ENCODE measurements at places on chromosomes 1 and 21.

DNA sequence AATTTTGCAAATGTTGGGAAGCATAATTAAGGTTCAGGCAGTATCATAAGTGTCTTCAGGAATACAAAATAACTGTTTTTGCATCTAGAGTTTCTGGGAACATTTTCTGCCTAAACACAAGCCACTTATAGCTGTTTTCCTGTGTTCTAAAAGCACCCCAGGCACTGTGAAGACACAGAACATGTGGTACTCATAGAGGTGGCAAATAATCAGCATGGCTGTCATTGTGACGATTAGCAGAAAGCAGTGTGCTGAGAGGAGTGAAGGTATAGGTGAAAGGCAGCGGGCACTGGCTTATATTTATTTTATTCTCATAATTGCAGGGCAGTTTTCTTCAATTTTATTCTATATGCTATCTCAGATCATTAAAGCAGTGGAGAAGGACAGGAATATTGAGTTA lies 119.6 kb downstream of the LRRC53 start:
- no peak for DNase-seq

DNA sequence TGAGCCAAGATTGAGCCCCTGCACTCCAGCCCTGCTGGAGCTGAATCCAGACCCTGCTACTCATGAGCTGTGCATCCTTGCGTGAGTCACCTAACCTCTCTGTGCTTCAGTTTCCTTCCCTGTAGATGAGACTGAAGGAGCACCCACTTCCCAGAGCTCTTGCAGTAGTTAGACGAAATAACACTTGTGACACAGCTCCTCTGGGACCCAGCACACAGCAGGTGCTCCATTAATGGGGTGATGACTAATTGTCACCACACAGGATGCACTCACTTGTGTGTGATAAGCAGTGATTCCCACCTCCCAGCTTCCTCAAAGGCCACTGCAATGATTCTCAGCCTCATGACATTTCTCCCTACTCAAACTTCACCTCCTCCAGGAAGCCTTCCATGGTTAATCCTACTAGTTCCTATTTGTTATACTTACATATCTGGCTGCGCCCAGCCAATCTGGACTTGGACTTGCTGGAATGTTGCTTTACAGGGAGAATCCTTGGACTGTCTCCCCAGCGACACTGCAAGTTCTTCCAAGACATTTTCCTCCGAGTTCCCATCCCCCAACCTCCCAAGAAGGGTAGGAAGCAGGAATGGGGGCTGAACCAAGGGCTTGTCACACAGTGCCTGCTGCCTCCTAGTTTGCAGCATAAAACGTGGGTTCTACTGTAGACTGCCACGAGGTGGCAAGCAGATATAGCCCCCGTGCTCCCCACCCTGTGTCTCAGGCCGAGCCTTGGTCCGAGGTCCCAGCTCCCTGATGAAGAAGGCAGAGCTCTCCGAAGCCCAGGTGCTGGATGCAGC lies 17.2 kb downstream of the DRAXIN start:
- DNase-seq = no peak

- no peak for DNase-seq
Observed at GRCh38 chr21:15688809-15689208, 41.0 kb upstream of the USP25 start.

DNA sequence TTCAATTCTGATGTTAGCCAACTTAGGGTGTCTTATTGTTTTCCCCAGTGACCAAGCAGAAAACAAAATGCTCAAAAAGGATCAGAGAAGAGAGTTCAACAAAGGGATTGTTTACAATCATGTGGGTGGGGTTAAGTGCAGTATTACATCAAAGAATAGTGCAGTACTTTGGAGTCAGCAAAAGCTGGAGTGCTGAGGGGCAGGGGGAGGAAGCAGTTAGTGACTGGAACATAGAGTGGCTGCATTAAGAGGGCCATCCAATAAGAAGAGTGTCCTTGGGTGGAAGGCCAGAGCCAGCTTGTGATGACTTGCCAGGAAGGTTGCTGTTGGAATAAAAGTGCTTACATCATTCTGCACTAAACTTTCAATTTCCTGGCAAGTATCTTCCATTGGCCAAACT lies 175.5 kb downstream of the CYYR1 start:
- no peak for DNase-seq

DNA sequence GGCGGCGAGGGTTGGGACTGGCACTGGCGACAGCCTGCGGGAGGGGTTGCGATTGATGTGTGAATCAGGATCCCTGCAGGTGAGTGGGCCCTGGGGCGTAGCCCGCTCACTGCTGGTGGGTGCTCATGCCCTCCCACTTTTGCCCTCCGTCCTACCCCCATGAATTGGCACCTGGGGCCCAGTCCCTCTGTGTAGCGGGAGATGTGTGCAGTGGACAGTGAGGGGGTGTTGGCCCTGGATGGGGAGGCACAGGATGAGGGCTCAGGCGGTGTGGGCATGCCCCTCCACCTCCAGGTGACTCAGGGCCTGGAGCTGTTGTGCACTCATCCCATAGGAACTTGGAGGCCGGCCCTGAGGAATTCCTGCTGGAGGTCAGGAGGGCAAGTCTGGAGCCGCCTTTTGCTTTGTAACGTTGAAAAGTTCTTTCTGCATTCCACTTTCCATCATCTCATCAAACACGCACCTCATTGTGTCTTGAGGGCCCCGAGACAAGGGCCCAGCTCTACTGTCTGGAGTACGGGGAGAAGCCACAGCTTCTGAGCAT lies 3.0 kb downstream of the PEAR1 start:
- no peak for DNase-seq

DNA sequence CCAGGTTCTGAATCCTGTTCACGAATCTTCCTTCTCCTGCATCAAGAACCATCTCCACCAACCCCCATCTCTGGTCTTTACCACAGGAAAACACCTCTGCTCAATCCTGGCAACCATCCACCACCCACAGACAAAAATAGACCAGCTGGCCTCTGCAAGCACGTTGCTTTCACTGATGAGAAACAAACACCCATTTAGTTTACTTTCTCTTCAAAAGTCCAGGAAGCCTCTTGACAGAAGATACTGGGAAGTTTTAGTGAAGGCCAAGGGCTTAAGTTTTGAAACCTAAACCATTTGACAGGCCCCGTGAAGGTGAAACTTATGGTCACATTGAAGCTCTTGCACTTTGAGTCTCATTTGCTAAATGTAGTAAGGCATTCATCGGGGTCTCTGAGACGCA lies 122.6 kb upstream of the PPP2R5A start:
- no peak for DNase-seq

- DNase-seq = no peak
Observed at GRCh38 chr21:25878344-25878743, 143.6 kb downstream of the GABPA start.

- no peak for DNase-seq
Observed at GRCh38 chr1:201818971-201819750, 9.8 kb upstream of the IPO9 start.

DNA sequence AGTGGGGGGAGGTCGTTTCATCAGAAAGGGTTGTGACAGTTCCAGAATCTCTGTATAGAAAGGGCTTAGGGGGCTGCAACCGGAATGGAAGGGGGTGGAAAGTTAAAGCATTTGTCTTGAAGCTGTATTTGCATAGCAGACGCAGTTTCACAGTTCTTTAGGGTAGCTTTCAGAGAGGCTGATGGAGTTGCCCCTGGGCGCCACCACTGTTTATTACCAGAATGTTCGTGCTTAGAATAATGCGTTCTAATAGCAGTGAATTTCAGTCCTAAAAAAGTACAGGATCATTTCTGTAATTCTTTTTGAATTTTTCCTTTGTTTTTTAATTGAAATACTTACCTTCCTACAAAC lies 1.3 kb downstream of the EXO1 start:
- no peak for DNase-seq

DNA sequence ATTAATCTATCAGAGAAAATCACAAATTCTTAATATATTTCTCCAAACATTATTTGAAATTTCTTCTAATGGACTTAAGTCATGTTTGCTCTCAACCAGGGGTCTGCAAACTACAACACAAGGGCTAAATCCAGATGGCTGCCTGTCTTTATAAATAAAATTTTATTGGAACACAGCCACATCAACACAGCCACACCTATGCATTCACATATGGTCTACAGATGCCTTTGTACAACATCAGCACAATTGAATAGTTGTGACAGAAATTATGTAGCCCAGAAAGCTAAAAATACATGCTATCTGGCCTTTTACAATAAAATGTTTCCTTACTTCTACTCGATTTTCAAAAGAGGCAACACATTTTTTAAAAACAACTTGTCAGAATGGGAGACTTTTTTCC lies 103.9 kb downstream of the DPYD start:
- DNase-seq = no peak

DNA sequence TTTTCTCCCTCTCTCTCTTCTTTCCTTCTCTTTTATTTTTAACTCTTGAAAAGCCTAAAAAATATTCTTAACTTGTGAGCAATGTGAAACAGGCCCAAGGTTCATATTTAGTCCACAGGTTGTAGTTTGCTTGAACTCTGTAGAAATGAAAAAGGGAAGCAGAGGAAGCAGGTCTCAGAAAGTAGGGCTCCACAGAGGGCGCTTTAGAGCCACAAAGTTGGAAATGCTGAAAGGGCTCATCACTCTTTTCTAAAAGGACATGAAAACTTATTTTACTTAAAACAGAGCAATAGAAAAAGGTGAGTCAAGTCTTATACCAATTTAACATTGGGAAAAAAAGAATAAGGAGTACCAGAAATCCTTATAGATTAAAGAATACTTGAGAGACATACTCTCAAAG lies 247.0 kb downstream of the USP25 start:
- no peak for DNase-seq

- no peak for DNase-seq
Observed at GRCh38 chr1:67307251-67308060, at the start of gene IL12RB2. Gene IL12RB2, plus strand, starts transcription at chr1:67307873. Its CDS starts 12,496 bp downstream, at chr1:67320369.

- no peak for DNase-seq
Observed at GRCh38 chr1:225755671-225756319, 21.8 kb upstream of the SRP9 start.

DNA sequence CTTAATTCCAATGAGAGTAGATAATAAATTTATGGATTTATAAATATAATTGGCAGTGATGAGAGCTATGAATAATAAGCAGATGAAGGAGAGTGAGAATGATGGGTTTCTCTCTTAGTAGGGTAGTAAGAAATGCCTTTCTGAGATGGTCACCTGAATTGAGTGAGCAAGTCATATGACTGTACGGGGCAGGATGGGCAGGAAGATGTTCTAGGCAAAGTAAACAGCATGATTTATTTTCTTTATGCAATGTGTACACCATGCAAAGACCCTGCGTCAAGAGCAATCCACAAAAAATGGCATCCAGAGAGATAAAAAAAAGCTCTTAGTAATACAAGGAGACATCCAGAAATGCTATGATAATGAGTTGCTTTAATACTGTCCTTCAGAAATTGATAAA lies 409.9 kb downstream of the HLX start:
- DNase-seq = no peak

GRCh38 chr1:32639489-32640075 lies 10.8 kb downstream of the ZBTB8OS start:
- DNase-seq = no peak

GRCh38 chr1:212211371-212211770 lies 73.8 kb upstream of the PPP2R5A start:
- no peak for DNase-seq

GRCh38 chr1:201377611-201378092 lies at the start of gene TNNT2:
Gene TNNT2, minus strand, starts transcription at chr1:201377680. Its CDS starts 4,426 bp downstream, at chr1:201373254.
- DNase-seq = no peak

DNA sequence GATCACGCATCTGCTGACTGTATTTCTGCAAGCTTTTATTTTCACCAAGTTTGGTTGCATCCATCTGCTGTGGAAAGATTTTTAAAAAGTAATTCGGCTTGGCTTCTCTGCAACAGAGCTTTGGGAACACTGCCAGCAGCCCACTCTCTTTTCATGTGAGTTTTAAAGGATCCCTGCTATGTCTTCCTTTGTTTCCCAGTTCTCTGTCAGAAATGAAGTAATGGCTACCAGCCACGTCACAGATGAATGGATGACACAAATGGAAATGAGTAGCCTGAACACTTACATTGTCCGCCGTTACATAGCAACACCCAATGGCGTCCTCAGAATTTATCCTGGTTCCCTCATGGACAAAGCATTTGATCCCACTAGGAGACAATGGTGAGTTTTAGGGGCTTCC lies 80.6 kb upstream of the RAVER2 start:
- DNase-seq = peak; percentile 42

DNA sequence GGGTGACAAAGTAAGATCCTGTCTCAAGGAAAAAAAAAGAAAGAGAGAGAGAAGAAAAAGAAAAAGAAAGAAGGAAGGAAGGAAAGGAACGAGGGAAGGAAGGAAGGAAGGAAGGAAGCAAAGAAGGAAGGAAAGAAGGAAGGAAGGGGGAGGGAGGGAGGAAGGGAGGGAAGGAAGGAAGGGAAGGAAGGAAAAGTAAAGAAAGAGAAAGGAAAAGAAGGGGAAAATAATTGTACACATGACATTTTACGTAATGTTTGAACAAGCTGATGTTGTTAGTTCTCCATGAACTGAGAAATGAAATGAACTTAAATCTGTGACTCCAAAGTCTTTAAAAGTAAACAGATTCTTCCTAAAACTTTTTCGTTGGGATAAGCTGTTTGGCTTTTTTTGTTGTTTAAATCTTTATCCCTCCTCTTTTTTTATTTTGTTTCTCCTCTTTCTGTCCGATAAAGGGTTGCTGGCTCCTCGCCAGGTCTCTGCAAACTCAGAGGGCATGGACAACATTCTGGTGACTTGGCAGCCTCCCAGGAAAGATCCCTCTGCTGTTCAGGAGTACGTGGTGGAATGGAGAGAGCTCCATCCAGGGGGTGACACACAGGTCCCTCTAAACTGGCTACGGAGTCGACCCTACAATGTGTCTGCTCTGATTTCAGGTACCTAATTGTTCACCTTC lies 59.8 kb downstream of the IL12RB2 start:
- no peak for DNase-seq

DNA sequence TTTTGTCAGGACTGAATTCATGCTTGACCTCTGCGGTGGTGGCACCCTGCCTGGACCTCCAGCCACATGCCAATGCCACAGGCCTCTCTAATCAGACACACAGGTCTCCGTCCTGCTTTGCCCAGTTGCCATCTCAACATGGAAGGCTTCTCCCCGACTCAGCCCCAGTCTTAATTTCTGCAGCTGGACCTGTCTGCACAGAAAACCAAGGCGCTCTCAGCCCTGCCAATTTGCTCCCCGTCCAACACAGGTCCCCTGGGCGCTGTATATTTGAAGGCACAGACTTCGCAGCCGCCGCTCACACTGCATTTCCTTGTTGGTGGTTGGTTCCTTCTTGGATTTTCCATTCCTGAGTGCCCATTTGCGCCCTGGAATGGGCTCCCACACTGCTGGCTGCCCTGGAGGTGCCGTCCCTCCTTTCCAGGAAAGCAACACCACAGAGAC lies 28.0 kb upstream of the PLEKHG5 start:
- no peak for DNase-seq

All from caudate nucleus (tissue), 63 donors.